Effector CD8-positive, alpha-beta T cell (primary cell): ENCODE measurements at places on chromosomes 6 and 20.

- DNase-seq = no peak
These were observed 53.0 kb downstream of the ALDH8A1 start for GRCh38 chr6:134896910-134897309.

- no peak for DNase-seq
These were observed 511 bp downstream of the VARS1 start for GRCh38 chr6:31794866-31795615.

DNA sequence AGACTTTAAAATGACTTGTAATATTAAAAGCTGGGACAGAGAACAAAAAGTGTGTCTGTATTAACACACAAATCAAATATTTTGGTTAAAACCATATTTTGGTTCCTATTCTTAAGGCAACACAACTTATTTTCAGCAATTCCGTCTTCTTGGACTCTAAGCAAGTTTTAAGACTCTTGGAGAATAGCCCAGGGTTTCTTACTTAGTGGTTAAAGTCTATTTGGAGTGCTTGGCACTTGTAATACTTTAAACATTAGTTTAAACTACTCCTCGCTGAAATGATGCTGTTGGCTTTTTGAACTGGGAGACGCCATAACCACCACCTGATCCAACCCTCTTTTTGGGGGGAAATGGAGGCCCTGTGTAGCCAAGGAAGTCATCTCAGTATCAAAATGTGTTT is 109.7 kb upstream of the GMDS start:
- DNase-seq = no peak

GRCh38 chr20:33273117-33273851 is 9.7 kb upstream of the BPIFB1 start:
- DNase-seq = no peak
